CD4-positive, alpha-beta memory T cell (primary cell): ENCODE measurements at places on chromosomes 7 and 10.
A peak's percentile ranks its signal among the peaks of the same experiment; 100 is the strongest.

DNA sequence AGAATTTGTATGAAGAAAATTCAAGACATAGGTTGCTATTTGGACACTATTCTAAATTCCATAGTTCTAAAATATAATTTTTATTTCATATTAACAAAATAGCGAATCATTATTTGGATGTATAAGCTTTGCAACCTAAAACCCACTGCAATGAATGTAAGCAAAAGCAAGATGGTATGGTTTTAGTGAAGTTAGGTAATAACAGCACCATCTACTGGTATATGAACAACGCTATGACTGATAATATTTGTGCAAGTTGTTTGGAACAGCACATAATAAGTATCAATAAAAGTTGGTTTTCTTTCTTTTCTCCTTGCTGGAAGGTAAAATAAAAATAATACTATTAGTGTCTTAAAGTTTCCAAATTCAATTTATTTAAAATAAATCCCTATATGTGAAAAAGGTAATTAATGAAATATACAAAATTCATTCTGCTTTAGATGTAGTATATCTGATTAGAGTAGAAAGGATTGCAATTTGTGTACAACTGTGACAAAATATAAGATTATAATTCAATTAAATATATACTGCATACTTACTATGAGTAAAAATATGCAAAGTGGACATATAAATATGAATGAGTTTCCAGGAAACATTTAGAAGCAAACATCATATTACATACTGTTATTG, 79.0 kb upstream of the LSM8 start:
- no peak for DNase-seq

DNA sequence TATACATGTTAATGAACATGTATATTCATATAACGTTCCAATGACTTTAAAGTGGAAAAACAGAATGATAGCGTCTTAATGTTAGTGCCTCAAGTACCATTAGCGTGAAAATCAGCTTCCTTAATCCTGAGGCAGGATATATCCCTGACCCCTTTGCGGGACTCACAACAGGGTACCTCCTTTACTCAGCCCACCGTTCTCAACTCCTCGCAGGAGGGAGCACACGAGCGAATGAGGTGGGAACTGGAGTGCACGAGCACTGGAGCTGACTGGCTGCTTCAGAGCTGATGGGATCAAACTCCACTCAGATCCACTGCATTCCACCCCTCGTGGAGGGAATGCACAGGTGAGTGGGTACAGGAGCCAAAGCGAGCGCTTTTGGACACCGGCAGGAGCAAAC, 36.1 kb downstream of the AVL9 start:
- no peak for DNase-seq

GRCh38 chr10:35795131-35795824, 153.2 kb upstream of the FZD8 start:
- no peak for DNase-seq

DNA sequence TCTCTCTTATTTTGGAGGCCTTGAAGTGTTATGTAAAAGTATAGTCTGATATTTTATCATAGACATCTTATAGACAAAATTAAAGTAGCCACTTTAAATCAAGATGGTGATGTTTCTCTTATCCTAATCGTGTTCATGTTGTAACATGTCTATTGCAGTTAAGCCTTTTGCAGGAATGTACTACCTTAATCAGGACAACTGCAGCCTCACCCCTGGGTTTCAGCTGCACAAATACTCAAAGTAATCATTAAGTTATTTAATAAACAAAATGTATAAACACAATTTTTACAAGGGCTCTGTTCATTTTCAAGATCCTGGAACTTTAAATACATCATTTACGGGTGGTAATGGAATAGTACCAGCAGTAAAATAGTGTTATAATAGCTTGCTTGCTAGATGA, 14.4 kb upstream of the KIF5B start:
- DNase-seq: no peak

- DNase-seq: no peak
Measured at GRCh38 chr10:58017719-58018367, 249.9 kb downstream of the IPMK start.

DNA sequence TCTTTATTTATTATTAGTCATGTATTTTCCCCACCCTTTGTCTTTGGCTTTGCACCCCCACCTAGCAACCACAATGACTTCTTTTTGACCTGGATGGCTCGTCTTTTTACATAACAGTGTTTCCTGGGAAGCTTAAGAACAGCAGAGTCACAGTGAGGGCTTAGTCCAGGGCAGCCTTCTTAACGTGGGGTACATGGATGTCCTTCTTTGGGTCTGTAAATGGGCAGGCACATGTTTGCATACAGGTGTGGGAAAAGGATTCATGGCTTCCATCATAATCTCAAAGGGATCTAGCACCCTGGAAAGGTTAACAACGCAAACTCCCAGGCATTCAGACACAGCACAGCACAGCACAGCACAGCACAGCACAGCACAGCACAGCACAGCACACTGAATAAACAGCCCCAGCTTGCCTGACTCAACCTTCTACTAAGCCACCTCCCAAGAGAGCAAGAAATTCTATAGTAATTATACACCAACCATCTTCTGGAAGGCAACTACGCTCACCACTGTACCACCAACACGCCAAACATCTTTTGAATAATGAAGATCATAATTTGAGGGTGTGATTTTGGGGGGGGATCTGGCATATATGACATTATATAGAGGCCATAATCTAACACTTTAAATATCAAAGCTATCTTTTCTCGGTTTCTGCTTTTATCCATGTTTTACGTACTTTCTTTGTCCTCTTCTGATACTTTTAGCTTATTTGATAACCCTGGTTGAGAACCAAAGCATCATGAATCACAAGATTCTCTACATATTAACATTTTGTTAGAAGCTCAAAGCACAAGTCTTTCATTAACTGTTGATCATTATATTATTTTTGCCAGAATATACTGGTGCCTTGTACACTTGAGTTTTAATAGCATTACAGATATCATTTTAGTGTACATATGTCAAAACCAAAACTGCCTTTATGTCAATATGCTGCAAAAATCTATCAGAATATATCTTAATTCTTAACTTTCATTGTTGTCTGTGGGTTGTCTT, 177.2 kb upstream of the KLF14 start:
- no peak for DNase-seq

GRCh38 chr10:75431180-75432111, at the start of gene LRMDA:
LRMDA (plus strand) TSS chr10:75431624.
- DNase-seq: no peak

- no peak for DNase-seq
Measured at GRCh38 chr7:127918130-127918529, 113.1 kb downstream of the LRRC4 start.

DNA sequence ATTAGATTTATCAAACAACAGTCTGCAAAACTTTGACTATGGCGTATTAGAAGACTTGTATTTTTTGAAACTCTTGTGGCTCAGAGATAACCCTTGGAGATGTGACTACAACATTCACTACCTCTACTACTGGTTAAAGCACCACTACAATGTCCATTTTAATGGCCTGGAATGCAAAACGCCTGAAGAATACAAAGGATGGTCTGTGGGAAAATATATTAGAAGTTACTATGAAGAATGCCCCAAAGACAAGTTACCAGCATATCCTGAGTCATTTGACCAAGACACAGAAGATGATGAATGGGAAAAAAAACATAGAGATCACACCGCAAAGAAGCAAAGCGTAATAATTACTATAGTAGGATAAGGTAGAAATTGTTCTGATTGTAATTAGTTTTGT, 31.4 kb downstream of the LRRC17 start:
- no peak for DNase-seq

GRCh38 chr7:135246191-135246825, 12.7 kb downstream of the STRA8 start:
- no peak for DNase-seq

- no peak for DNase-seq
Measured at GRCh38 chr10:124550293-124551034, 88.8 kb downstream of the LHPP start.

DNA sequence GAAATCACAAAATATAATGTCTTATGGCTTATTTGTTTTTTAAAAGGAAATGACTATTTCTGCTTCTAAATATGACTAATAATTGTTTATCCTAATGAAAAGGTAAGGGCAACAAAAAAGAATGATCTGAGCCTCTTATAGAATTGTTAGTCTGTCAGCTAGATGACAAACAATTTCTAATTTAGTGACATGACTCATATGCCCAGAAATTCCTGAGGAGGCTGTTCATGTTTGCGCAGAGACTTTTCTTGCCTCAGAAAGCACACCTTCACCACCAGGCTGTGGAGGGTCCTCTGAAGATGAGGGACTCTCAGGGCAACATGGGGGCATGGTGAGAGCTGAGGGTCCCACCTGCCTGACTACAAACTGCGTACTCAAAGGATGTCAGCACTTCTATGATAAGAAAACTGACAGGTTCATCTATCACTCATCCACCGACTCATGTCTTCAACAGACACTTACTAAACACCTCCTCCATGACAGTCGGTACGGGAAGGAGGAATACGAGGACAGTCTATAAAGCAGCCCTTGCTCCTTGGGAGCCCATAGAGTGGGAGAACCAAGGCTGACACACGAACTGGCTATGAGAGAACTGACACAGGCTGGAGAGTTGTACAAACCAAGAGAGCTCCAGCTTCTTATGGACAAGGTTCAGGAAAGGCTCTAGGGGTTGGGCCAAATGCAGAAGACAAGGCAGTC, 102.0 kb downstream of the PKD1L1 start:
- no peak for DNase-seq

- no peak for DNase-seq
Measured at GRCh38 chr10:77430530-77430929, 207.1 kb downstream of the KCNMA1 start.

- no peak for DNase-seq
Measured at GRCh38 chr7:55177589-55178261, 158.9 kb downstream of the EGFR start.

DNA sequence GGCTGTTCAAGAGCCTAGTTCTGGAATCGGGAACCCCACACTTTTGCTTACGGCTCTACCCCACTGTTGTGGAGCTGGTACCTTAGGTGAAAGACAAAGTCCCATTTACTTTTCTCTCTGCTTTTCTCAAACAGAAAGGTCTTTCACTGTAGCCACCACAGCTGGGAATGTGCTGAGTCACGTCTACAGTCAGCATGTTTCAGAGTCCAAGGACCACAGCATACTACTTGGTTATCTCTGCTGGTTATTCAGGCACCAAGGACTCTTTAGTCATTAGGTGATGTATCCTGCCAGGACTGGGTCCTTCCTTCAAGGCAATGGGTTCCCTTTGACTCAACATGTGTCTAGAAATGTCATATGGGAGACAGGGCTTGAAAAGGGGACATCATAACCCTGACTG, 266.8 kb upstream of the STEAP1 start:
- DNase-seq: no peak

DNA sequence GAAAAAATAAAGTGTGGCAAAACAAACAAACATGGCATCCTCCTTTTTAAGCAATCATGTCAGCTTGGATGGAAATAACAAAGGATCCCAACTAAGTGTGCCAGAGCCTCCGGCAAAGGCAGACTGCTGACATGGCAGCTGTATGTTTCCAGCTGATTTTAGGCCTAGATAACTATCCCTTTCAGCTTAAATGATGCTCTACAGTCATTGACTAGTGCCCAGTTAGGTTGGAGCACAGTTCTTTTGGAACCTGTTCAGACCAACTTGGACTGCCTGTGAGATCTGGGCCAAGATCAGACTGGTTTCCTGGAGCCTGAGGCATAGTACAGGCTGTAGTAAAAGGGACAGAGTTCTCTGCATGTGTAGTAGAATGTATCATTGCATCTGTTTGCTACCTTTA, 128.7 kb downstream of the DYNC1I1 start:
- no peak for DNase-seq

GRCh38 chr10:63922468-63923284, 401.5 kb downstream of the REEP3 start:
- no peak for DNase-seq

GRCh38 chr7:116417593-116418345, 81.8 kb upstream of the CAV2 start:
- DNase-seq: no peak

GRCh38 chr7:47636433-47637175, 54.7 kb upstream of the TNS3 start:
- DNase-seq: no peak

DNA sequence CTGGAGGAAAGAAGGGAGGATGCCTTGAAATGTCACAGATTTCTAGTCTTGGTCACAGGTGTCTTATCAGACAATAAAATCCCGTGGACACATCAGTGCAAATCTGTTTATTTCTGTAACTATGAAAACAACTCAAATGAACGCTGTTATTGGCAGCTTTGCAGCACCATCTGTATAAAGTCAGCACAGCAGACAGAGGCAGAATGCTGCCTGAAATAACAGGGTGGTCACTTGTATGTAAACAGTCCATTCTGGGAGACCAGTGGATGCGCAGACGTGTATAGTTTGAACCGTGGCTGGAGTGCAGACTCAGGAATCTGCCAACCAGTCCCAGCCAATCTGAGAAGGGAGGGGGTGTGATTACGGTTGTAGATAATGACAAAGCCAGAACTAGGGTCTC, 54.8 kb downstream of the SEC23IP start:
- DNase-seq: no peak

DNA sequence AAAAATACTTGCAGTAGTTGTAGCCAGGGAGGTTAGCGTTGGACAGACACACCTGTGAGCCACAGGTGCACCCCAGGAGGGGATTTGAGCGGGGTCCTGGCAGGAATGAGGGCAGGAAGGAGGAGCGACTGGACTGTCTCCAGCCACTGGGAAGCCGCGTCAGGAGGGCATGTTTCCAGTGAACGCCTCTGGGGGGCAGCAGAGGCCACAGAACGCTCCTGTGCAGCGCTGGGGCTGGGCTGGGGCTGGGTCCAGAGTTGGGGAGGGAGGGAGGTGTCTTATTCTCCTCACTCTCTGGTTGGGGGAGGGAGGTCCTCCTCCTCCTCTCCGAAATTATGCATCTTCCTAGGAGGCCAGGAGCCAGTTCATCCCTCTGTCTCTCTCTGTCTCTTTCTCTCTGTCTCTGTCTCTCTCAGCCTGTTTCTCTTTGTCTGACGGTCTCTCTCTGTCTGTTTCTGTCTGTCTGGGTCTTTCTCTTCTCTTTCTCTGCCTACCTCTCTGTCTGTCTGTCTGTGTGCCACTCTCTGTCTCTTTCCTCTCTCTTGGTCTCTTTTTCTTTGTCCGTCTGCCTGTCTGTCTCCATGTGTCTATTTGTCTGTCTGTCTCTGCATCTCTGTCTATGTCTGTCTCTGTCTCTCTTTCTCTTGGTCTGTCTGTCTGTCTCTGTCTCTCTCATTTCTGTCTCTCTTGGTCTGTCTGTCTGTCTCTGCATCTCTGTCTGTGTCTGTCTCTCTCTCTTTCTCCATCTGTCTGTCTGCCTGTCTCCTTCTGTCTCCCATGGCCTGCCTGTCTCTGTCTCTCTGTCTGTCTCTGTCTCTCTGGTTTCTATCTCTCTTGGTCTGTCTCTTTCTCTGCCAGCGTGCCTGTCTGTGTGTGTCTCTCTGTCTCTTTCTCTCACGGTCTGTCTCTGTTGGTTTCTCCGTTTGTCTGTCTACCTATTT, 9.9 kb upstream of the PSMG3 start:
- peak; percentile 62 for DNase-seq

GRCh38 chr10:129525401-129525801, 58.4 kb downstream of the MGMT start:
- no peak for DNase-seq

GRCh38 chr7:84548366-84549365, 354.1 kb upstream of the SEMA3A start:
- DNase-seq: no peak
